ENCODE measurements at places on chromosomes 6 and 20.
A peak's percentile ranks its signal among the peaks of the same experiment; 100 is the strongest.

DNA sequence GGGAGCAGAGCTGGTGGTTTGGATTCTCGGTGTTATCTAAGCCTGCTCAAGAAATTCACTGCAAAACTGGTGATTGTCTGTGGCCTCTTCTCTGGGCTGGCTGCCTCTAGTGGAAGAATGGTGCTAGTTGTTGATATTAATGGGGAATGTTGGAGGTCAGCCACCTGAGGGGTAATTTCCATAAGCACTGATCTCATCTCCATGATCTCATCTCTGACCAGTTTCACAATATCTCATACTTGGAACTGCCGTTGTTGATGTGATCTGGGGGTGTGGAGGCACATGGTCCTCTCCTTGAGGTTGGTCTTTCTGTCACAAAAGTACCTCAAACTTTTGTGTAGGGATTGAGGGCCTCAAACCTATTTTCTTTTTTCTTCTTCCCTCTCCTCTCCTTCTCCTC lies 102.6 kb downstream of the CD109 start:
- DNase-seq = no peak

GRCh38 chr6:12572896-12573827 lies 143.4 kb upstream of the PHACTR1 start:
- no peak for DNase-seq

DNA sequence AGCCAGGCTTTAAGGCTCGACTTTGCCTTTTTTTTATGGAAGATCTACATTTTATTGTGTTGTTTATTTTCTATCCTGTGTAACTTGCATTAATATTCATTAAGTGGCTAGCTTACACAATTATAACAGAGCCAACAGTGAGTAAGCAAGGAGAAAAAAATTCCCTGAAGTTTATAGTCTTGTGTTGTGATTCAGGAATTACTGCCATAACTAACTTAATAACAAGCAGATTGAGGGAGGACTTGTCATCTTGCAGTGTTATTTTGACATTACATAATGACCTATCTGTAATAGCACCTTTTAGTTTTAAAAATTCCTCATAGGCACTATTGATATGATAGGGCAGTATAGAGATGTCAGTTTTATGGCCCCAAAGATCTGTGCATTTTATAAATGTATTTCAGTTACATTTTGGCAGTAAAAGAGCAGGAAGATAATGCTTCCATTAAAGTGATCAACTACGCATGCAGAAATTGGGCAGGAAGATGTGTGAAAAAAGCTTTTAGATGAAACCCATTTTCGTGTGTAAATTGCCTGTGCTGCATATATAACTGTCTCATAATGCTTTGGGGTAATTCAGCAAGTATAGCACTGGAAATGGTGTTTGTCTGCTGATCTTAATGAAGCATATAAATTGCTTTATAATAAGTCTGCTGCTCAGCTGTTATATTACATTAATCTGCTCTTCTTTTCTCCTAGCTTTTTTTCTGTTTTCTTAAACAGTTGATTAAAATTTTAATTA lies 123.0 kb downstream of the SMAP1 start:
- no peak for DNase-seq

- peak; percentile 68 for DNase-seq
These were observed 562 bp downstream of the TFEB start for GRCh38 chr6:41734666-41735426.

DNA sequence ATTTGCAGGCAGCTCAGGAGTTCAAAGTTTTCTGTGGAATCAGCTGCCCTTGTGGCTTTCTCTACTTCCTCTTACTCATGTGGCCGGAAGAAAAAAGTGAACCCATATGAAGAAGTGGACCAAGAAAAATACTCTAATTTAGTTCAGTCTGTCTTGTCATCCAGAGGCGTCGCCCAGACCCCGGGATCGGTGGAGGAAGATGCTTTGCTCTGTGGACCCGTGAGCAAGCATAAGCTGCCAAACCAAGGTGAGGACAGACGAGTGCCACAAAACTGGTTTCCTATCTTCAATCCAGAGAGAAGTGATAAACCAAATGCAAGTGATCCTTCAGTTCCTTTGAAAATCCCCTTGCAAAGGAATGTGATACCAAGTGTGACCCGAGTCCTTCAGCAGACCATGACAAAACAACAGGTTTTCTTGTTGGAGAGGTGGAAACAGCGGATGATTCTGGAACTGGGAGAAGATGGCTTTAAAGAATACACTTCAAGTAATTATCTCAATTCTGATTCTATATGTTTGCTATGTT lies 1.1 kb downstream of the MGME1 start:
- DNase-seq = peak; percentile 66

DNA sequence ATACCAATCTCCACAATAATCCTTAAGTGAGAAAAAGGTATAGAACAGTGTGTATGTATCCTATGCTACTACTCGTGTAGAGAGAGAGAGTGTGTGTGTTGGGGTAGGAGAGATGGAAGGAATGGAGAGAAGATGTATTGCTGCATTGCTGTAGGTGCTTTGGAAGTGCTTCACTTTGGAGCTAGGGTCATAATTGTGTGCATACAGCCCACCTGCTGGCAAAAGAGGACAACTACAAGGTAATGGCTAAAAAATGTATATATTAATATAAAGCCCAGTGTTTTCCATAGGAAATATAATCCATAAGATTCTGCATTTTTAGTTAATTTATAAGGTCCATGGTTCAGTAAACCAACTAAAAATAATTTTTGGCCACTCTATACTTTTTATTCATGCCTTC lies 36.1 kb downstream of the SERAC1 start:
- peak; percentile 26 for DNase-seq

DNA sequence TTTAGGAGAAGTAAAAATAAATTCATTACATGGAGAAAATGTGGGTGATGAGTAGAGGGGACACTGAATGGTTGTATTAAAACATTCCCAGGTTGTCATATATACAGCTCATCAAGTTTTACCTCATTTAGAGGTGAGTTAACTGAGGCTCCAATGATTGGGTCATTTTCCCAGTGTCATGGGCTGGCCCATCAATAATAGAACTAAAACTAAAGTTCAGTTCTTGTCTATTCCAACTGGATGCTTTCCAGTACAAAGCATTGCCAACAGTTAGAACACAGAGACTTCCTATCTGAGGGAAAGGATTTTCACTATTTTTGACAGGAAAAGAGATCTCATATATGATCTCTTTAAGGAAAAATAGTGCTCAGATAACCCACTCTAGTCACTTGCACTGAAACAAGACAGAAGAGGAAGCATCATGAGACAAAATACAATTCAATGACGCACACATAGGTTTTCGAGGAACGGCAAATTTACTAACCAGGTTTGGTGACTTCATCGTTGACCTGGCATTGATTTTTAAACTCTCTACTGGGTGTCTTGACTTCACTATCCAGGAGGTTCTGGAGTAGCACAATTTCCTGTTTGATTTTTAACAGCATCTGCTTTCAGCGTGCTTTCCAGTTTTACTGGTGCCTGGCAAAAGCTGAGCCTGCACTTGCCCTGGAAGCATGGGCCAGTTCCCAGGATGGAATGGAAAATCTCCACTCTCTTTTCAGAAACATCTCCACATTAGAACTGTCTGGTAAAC lies 195.5 kb upstream of the FBXL4 start:
- no peak for DNase-seq

- DNase-seq = no peak
These were observed 94.5 kb upstream of the PTPN1 start for GRCh38 chr20:50415516-50416268.

DNA sequence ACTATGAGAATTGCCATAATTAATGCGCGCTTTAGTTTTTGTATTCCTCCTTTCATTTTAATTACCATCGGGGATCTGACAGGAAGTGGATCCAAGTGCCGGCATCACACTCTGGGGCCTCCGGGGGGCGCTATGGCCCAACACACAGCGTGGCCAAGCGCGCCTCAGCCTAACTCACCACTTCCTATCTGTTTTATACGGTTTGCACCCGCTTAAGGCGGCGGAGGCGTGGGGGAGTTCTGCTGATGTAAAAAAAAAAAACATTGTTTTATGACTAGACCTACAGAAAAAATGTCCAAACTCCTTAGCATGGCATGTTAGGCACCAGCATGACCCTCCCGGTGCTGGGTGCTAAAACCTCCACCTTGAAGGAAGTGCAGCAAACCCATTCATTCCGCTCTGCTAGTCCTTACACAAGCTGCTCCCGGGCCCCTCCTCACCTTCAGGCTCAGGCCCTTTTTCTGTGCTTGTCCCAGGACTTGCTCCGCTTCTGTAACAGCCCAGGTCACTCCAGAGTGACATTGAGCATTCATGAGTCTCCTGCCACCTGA lies 4.5 kb upstream of the EBF4 start:
- peak; percentile 63 for DNase-seq

DNA sequence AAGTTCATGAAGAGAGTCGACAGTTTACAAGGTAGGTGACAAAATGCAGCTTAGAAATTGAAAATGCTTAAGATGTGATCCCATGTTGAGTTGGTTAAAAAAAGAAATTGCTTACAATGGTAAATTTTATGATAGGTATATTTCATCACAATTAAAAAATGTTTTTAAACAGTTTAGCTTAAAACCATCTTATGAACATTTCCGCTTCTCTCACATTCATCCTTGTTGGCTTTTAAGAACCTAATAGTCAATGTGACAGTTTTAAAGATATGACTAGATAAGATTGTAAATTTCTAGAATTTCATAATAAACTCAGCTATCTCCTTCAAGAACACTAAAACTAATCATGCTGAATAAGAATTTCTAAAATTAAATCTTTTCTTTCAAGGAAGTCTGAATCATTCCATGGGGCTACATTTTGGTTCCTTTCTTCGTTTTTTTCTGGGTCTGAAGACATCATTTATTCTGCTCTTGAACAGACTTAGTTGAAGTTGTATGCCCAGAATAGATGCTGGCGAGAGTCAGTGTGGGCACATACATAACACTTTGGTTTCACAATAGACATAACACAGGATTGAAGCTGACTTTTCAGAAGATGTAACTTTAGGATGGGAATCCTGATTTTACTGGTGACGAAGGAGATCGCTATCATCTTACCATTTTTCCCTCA lies 35.9 kb upstream of the LTV1 start:
- DNase-seq = no peak

- DNase-seq = no peak
These were observed 61.4 kb downstream of the RFPL4B start for GRCh38 chr6:112408522-112408921.
